K562 (cell line): ENCODE measurements at places on chromosomes 11 and 22. TPM values are rescaled to one million over a fixed set of nuclear protein-coding genes. Genes with fewer than 3 reads are reported as not detected.

DNA sequence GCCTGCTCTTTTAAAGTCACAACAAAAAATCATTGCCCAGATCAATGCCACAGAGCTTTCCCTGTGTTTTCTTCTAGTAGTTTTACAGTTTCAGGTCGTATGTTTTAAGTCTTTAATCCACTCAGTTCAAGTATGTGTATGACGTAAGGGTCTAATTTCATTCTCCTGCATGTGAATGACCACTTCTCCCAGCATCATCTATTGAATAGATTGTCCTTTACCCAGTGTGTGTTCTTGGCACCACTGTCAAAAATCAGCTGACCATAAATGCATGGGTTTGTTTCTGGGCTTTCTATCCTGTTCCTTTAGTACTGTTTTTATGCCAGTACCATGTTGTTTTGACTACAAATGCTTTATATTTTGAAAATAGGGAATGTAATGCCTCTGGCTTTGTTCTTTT is 28.1 kb downstream of the INTS4 start:
- no peaks in the 10 kb centered on the region for H3K27me3 ChIP-seq
- H3K4me3 ChIP-seq, result no peak overlapping the region
- no peak for DNase-seq
- no peaks in the 10 kb centered on the region for H3K4me1 ChIP-seq
- H3K36me3 ChIP-seq, result peaks cover 20% of the 10 kb centered on the region

DNA sequence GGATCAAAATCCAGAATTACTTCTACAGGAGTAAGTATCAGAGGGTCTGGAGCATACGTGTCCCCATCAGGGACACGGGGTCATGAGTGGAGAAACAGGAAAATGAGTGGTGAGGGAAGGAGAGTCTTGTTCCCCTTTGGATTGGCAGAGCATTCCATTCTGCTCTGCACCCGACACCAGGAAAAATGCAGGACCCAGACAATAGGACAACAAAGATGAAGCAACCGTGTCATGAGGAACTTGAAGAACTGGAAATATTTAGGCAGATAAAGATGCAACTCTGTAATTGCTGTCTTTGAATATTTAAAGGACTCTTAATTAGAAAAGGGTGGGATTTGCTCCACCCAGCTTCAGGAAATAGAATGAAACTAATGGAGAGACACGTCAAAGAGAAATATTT is 89.0 kb upstream of the BLID start:
- H3K27ac ChIP-seq, result no peak overlapping the region
- no peak for DNase-seq
- H3K36me3 ChIP-seq, result no peaks in the 10 kb centered on the region
- no peaks in the 10 kb centered on the region for H3K27me3 ChIP-seq
- no peak overlapping the region for H3K4me3 ChIP-seq

GRCh38 chr11:120233207-120233803 is 6.6 kb upstream of the POU2F3 start:
- H3K27ac ChIP-seq, result no peak overlapping the region
- no peaks in the 10 kb centered on the region for H3K4me1 ChIP-seq
- H3K27me3 ChIP-seq, result peaks cover 8% of the 10 kb centered on the region; the same call in 2 of the 3 replicates

DNA sequence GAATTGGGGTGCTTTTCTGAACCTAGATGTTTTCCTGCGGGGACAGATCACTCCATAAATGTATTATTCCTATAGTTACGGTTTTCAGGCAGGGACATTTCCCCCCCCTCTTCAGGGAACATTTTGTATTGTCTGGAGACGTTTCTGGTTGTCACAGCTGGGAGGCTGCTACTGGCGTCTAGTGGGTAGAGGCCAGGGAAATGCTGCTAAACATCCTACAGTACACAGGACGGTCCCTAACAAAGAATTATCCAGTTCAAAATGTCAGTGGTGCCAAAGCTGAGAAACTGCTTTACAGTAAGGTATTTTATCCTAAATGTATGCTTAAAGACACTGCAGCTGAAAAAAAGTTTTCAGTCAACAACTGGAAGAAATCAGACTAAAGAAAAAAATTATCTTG is 19.4 kb downstream of the PIWIL4 start:
- H3K4me1 ChIP-seq, result no peaks in the 10 kb centered on the region
- no peak overlapping the region for H3K4me3 ChIP-seq
- DNase-seq, result no peak
- H3K27ac ChIP-seq, result no peak overlapping the region
- peaks cover 9% of the 10 kb centered on the region; the same call in 2 of the 3 replicates for H3K36me3 ChIP-seq

DNA sequence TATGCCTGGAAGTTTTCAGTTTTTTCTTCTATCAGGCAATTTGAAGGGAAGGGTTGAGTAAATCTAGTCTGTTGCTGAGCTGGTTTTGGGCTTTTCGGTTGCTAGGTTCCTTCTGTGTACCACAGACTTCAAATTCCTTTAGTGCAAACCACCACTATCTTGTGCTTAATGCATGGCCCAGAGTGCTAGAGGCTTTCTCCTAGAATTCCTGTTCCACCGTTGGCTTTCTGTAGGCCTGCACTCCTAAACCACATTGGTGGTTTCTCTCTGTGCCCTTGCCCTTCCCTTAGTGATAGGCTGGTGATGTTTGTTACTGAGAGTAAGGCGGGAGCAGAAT is 47.1 kb upstream of the CTSC start:
- no peak for DNase-seq
- no peak overlapping the region for H3K27ac ChIP-seq
- no peaks in the 10 kb centered on the region for H3K36me3 ChIP-seq
- no peak overlapping the region for H3K4me3 ChIP-seq
- no peaks in the 10 kb centered on the region for H3K27me3 ChIP-seq

DNA sequence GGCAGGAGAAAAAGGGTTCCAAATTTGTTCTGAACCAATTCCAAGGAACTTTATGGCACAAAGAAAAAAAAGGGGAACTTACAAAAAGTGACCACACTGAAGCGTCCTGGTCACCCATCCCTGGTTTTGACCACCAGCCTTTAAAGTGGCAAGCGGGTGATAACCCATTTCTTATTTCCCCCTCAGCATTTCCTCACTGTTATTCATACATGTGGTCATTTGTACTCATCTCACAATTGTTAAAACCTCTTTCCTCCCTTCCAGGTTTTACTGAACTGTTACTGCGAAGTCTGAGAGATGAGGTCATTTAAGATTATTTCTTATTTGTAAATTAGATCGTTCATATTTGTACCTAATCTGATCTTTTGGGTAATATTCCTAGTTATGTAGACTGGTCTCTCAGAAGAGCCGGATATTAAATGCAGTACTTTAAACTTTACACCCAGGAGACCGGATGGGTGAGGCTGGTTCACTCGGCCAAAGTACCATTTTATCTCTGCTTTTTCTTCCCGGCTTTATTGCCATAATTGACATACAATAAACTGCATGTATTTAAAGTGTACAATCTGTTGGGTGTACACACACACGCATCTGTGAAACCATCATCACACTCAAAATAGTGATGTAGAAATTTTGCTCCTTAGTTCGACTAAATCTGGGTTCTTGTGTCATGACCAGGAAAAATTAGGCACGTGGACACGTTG is 47.0 kb downstream of the CDPF1 start:
- no peaks in the 10 kb centered on the region for H3K36me3 ChIP-seq
- no peak overlapping the region for H3K27ac ChIP-seq
- DNase-seq, result no peak
- no peaks in the 10 kb centered on the region for H3K4me1 ChIP-seq

GRCh38 chr11:72497731-72498130 is 63.4 kb upstream of the CLPB start:
- no peaks in the 10 kb centered on the region for H3K36me3 ChIP-seq
- no peak overlapping the region for H3K4me3 ChIP-seq
- H3K27me3 ChIP-seq, result no peaks in the 10 kb centered on the region
- no peak for DNase-seq
- no peak overlapping the region for H3K27ac ChIP-seq
- peaks cover 17% of the 10 kb centered on the region; the same call in 2 of the 3 replicates for H3K4me1 ChIP-seq

GRCh38 chr11:68043029-68043348 is 4.2 kb downstream of the TCIRG1 start:
- peak overlapping the region; percentile 90 for H3K27ac ChIP-seq
- H3K4me1 ChIP-seq, result peaks cover 77% of the 10 kb centered on the region
- peaks cover 60% of the 10 kb centered on the region; the same call in 2 of the 3 replicates for H3K36me3 ChIP-seq
- H3K27me3 ChIP-seq, result no peaks in the 10 kb centered on the region

- H3K27me3 ChIP-seq, result no peaks in the 10 kb centered on the region
- DNase-seq, result no peak
- H3K36me3 ChIP-seq, result no peaks in the 10 kb centered on the region
- H3K27ac ChIP-seq, result peak overlapping the region; percentile 39; the same call in 1 of the 3 replicates
- peak overlapping the region; percentile 57 for H3K4me3 ChIP-seq
Measured at GRCh38 chr22:50563413-50564160, 868 bp upstream of the SYCE3 start.

GRCh38 chr11:14518820-14519219 is 1.4 kb downstream of the PSMA1 start:
- H3K27ac ChIP-seq, result peak overlapping the region; percentile 99
- H3K27me3 ChIP-seq, result no peaks in the 10 kb centered on the region
- no peak for DNase-seq
- H3K4me3 ChIP-seq, result peak overlapping the region; percentile 92
- H3K36me3 ChIP-seq, result peaks cover 56% of the 10 kb centered on the region

DNA sequence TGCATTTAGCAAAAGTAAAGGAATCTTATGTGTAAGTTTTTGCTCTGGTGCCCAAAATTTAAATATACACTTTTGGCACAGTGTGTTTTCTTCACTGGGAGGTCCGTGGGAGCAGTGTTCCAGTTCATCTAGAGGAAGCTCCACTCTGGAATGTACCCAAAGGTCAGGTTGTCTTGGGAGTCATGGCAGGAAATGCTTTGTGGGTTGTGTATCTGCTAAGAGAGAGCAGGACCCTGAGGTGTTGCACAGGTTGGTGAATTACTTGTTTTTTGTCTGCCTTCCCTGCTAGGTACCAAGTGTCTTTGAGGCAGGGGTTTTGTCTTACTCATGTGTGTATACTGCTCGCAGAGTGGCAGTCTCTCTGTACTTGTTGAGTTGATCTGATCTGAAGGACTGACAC is 37.3 kb downstream of the DIXDC1 start:
- DNase-seq, result no peak
- H3K36me3 ChIP-seq, result peaks cover 8% of the 10 kb centered on the region; the same call in 1 of the 3 replicates
- no peak overlapping the region for H3K27ac ChIP-seq
- H3K4me1 ChIP-seq, result peaks cover 11% of the 10 kb centered on the region
- H3K4me3 ChIP-seq, result no peak overlapping the region
- H3K27me3 ChIP-seq, result no peaks in the 10 kb centered on the region

The SLC5A1 gene
- polyA plus RNA-seq, result not detected in 2 replicates

DNA sequence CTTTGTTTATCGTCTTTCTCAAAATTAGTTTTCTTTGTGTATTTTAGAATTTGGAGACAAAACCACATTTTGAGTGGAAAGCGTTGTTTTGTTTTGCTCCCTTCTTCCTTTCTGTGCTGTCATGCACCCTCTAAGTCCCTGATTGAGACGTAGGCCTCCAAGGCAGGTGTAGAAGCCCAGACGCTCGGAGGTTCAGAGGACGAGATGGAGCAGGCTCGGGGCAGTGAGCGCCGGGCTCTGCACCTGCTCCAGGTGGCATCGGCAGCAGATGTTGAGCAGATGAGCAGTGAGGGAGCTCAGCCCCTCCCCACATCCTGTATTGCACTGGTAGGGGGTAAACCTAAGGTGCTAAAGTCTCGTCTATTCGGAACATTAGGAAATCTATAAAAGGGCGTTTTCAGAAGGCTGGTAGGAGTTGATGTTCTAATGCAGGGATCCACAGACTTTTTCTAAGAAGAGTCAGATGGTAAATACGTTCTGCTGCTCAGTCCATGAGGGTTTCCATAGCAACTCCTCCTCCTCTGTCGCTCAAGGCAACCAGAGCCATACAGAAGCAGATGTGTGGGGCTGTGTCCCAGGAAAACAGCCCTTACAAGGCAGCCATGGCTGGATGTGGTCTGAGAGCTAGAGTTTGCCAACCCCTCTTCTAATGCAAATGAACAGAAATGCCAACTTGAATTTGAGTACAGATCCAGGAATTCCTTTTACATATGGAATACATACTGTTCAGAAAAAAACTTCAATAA is 724.2 kb downstream of the BRD1 start:
- H3K36me3 ChIP-seq, result no peaks in the 10 kb centered on the region
- H3K4me3 ChIP-seq, result no peak overlapping the region
- H3K27ac ChIP-seq, result no peak overlapping the region
- peaks cover 2% of the 10 kb centered on the region; the same call in 1 of the 3 replicates for H3K27me3 ChIP-seq
